ENCODE measurements at places on chromosomes 6 and 20.

DNA sequence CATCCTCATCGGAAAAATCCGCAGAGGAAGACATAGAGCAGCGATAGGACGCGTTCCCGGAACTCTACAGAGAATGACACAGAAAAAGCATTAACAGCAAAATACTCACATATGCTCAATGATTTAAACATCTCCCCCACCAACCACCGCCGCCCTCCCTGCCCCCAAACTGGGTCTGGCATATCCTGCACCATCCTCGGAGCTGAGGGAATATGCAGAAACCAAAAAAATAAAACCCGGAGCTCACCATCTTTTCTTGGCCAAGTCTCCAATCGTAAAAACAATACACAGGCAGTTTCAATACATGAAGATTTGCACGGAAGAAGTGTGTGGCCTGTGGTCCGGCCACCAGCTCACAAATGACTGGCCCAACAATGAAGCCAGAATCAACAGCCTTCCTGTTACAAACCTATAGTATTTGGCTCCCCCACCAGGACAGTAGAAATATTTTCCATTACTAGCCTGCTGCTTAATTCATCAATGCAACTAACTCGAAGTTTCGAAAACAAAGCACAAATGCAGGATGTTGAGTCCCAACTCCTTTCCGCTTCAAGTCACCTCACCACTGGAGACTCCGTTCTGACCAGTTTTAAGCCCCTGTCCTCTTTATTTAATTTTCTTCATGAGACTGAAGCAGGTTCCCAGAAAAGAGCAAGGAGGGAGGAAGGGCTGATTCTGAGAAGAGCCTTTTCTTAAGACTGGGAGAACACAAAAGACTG lies 103.2 kb upstream of the BEND6 start:
- peak; percentile 92 for DNase-seq

- peak; percentile 97 for DNase-seq
These were observed at the start of gene SLC17A5 for GRCh38 chr6:73653571-73654424. TSS of gene SLC17A5 (minus strand) at chr6:73653992. CDS start at chr6:73653886, 106 bp downstream.

- DNase-seq: peak; percentile 33
These were observed 84.1 kb downstream of the SLC23A2 start for GRCh38 chr20:4916971-4917881.

GRCh38 chr6:150336299-150336698 lies 32.5 kb upstream of the IYD start:
- DNase-seq: peak; percentile 33

DNA sequence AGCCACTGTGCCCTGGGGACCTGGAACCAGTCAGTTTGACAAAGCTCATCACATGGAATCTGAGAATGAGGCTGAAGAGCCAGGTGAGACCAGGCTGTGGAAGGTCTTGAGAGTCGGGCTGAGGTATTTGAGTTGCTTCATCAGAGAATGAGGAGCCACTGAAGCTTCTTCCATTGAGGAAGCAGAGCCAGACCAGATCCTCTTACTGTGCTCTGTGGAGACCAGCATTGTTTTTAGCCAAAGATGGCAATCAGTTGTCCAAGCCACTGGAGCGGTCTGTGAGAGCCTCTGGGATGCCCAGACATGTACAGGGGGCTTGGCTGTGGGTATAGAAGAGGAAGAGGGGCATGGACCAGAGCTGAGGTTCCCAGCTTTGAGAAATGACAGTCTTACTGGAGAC lies 6.1 kb upstream of the EPB41L1 start:
- no peak for DNase-seq

DNA sequence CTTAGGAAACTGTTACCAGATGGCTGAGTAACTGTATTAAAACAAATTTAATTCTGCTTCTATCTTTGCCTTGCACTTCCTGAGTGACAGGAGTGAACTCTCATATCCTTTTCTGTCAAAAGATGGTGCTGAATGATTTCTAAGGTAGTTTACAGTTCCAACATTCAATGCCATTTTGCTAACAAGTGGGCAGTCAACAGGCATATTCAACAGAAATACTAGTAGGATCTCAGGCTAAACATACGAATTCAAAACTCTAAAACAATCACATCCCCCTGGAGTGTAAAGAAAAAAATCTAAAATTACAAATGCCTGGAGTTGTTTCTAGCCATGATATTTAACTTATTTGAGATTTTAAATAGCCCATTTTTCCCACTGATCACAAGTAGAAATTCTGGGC lies 6.7 kb downstream of the PSMB9 start:
- DNase-seq: no peak

GRCh38 chr6:79250559-79250958 lies 16.1 kb upstream of the HMGN3 start:
- no peak for DNase-seq

- DNase-seq: no peak
These were observed 3.2 kb upstream of the ZMYND8 start for GRCh38 chr20:47359530-47360296.

- DNase-seq: no peak
These were observed 25.2 kb upstream of the TLDC2 start for GRCh38 chr20:36850759-36851158.

DNA sequence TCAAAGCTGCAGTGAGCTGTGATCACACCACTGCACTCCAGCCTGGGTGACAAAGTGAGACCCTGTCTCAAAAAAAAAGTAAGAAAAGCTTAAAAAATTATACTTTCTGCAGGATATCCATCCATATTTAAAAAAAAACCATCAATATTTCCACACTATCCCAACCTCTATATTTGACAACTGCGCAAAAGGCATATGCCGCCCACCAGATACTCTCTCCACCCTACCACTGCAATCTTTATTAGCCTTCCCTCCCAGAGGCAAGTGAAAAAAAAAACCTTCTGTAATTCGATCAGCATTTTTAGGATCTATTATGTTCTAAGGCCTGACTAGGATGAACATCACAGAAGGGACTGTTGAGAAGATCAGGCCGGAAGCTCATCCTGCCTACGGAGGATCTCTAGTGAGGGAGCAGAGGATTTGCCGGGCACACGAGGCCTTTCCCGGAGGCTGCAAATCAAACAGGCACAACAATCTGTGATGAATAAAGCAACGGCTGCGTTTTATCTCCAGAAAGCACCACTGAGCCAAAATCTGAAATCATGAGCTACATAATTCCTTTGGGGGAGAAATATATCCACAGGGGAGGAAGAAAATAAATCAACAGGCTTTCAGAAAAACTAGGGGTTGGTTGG lies 65.9 kb downstream of the GFOD1 start:
- DNase-seq: peak; percentile 15

DNA sequence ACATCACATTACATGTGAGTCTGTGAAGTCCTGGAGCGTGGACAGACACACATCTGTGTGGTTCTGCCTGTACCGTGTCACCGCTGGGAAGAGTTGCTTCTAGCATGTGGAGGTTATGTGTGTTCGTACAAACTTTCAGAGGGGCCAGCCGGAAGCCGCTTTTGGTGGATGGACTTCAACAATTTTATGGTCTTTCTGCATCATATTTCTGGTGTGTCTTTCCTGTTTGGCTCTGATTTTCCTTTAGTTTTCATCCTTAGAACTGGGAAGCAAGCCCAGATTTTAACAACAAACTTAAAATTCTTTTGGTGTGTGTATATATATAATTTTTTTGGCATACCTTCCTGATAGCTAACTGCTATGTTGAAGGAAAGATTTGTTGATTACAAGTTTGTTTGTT lies 71.2 kb downstream of the TIAM2 start:
- peak; percentile 40 for DNase-seq

- DNase-seq: no peak
These were observed 26.8 kb upstream of the SLC35B3 start for GRCh38 chr6:8462169-8462568.

DNA sequence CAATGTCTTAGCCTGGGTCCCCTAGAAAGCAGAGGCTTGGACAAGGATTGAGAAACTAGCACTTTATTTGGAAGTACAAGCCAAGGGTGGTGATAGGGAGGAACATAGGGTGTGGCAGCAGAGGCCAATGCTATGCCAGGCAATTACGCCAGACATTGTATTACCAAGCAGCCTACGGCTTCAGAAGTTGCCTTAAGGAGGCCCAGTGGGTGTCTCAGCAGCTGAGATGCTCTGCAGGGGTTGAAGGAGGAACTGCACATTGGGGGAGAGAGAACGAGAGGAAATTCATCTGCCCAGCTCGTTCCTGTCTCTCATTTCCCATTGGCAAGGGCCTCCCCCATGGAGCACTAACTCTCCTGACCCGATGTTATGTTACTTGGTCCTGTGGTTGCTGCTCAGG lies 859 bp downstream of the C20orf202 start:
- no peak for DNase-seq

DNA sequence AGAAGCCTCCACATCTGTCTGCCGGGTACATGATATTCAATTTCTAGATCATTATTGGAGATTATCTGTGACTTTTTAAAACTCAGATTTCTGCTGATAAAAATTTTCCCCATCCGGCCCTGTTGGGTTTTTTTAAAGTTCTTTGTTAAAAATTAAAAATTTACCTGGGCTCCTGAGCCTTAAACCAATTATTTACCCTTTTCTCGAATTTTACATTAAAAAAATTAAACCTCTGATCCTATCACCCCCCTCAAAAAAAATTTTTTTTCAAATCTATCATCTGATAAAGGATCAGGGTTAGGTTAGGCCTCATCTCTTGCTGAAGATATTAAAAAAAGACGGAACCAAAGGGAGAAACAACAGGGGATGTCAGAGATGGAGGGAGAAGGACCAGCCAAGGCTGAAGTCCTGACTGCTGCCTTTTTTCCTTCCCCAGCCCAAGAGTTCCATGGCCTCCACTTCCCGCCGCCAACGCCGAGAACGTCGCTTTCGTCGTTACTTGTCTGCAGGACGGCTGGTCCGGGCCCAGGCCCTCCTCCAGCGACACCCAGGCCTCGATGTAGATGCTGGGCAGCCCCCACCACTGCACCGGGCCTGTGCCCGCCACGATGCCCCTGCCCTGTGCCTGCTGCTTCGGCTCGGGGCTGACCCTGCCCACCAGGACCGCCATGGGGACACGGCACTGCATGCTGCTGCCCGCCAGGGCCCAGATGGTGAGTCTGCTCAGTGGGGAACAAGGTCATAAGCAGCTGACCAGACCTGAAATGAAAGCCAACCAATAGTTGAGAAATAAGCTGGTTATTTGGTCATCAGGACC lies 527 bp downstream of the NFKBIL1 start:
- DNase-seq: no peak

- DNase-seq: peak; percentile 9
These were observed 6.6 kb downstream of the PRSS35 start for GRCh38 chr6:83518816-83519480.

DNA sequence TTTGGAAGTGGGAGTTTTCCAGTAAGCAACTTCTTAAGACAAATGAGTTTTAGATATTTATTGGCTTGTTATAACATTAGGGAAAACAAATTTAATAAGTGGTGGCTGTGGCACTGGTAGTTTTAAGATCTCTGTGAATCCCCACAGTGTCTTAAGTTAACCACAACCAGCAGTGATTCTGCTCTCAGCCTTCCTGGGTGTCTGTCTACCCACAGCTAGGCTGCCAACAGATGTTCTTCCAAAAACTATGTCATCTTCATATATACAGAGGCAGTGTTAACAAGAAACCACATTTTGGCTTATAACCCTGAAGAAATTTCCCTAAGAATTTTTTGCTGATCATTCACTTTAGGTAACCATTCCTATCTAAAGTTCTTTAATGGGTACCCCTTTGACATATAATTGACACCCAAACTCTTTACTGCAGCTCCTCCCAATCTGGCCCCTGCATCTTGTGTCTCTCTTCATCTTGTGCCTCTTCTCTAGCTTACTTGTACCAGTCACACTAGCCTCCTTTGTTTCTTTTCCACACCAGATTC lies 52.7 kb downstream of the TOP1 start:
- DNase-seq: no peak

DNA sequence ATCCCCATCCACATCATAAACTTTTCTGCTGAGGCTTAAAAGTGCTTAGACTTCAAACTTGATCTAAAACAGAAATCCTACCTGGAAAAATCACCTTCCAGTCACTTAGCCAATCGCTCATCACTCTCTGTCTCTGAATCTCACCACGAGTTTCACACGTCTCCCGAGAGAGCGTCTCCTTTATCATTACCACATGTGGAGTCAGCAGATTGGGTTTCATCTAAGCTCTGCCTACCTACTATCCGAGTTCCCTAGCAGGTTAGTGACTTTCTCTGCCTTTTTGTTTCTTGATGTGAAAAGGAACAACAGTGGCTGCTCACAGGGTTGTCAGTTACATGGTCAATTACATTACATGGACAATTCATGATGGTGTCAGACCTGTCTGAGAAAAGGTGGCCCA lies 286.2 kb downstream of the ESR1 start:
- DNase-seq: no peak

DNA sequence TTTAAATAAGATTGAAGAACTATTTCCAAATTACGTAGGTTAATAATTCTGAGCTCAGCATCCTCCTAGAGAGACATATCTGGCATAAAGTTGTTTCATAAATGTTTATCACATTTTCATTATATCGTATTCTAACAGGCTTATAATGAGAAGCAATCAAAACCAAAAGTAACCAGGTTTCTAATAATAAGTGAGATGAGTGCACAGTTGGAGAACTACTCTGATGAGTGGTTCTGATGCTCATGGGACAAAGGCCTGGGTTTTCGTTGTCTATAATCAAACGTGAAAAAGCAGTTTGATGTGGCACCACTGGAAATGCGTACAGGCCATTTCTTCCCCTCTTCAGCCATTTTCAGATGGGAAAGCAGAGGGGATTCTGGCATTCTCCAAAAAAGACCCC lies 4.7 kb upstream of the SERPINB6 start:
- DNase-seq: no peak

DNA sequence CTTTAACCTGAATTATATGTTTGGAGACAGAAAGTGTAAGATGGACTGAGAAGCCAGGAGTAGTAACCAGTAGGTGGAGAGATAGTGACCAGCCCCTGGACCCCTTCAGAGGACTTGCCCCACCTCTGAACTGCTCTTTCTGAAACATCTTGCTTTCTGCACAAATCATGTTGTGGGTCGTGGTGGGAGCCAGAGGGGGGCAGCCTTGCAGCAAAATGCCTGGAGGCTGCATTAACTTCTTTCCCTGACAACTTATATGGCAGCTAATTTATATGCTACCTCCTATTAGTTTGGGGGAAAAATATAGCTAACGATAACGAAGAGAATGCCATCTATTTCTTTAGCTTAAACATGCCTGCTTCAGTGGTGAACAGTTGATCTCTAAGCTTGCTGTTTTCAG lies 859.8 kb downstream of the MAFB start:
- peak; percentile 52 for DNase-seq

GRCh38 chr6:44219053-44219814 lies 2.5 kb downstream of the MYMX start:
- peak; percentile 86 for DNase-seq

- DNase-seq: no peak
These were observed 212.2 kb downstream of the TBC1D7 start for GRCh38 chr6:13116155-13116554.

DNA sequence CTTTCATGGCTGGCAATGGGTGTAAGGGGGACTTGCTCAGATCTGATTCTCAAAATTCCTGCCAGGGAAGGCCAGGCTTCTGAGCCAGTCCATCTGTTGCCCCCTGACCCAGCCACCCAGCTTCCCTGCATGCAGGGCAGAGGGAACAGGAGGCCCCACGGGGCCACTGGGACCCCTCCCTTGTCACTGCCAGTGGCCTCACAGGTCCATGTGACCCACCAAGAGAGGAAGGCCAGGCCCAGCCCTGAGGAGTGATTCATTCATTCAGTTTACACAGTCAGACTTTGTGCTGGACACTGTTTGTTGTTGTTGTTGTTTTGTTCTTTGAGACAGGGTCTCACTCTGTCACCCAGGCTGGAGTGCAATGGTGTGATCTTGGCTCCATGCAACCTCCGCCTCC lies 39.5 kb downstream of the UBE2V1 start:
- DNase-seq: no peak
